Upper lobe of right lung (tissue), 1 donor: ENCODE measurements at places on chromosomes 12 and 14.

DNA sequence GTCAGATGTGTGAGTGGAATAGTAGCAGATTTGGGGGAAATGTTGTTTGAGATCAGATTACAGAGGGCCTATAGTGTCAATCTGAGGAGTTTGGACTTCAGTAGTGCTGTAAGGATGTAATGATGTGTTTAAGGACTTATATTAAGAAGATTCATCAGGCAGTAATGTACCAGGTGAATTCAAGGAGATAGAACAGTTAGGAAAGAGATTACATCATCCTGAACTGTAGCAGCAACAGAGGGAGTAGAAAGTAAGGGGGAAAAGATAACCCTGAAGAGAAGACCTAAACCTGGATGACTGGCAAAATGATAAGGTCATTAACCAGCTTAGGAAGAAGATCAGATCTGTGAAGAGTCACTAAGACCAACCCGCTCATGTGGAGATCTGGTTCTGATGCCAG lies 349.4 kb downstream of the PDZRN4 start:
- DNase-seq: no peak
- no peaks in the 10 kb centered on the region for H3K27me3 ChIP-seq
- no peak overlapping the region for H3K4me3 ChIP-seq

DNA sequence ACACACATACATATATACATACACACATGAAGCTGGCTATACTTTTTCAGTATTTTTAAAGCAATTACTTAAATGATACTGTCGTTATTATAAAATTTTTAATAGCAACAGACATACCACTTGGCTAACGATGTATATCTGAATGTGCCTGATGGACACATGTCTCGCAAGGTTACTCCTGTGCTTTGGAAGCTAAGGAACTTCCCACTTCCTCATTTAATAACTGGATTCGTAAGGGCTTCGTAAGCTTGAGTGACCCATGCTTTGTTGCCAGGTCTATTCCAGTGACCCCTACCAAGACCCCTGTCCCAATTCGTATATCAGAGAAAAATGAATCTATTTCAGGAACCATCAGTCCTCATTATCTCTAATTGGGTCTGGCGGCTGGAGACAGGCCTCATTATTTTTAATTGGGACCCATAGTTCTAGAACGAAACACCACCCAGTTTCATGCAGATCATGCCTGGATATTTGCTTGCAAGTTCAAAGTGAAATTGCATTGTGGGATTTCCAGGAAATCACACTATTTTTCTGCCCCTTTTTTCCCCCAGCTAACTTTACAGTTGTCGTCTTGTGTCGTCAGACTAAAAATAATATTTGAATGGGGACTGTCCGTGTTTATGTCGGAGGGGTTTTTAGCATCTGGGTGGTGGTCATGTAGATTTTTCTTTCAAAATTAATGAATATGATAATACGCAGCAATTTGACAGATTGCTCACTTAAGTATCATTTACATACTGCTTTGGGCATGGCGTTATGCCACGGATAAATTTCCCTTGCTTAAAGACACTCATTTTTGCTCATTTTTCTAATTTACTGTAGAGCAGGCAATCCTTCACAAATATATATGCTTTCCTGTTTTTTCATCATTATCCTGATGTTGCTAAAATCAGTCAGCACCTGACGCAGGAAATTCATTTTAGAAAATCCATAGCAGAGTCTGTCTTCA lies 17.1 kb upstream of the MYO1H start:
- H3K36me3 ChIP-seq: no peaks in the 10 kb centered on the region
- no peak overlapping the region for H3K4me3 ChIP-seq
- H3K27ac ChIP-seq: no peak overlapping the region
- no peaks in the 10 kb centered on the region for H3K4me1 ChIP-seq

DNA sequence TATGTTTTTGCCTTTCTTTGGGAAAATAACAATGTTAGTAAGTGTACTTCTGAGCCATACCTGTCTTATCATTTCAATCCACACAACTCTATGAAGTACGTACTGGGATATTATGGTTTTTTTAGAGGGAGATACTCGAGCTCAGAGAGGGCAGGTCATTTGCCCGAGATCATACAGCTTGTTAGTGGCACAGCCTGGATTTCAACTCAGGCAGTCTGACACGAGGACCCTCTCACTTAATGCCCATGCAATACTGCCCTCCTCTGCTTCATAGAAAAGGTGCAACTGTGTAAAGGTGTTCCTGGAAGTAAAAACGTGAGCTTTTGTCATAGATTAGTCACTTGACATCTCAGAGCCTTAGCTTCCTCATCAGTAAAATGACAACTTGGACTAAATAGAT lies 128.0 kb downstream of the NDUFA12 start:
- DNase-seq: no peak
- H3K27me3 ChIP-seq: peaks cover 22% of the 10 kb centered on the region
- H3K4me1 ChIP-seq: peaks cover 7% of the 10 kb centered on the region
- H3K27ac ChIP-seq: no peak overlapping the region

GRCh38 chr14:21109377-21110138 lies 8.7 kb downstream of the TMEM253 start:
- no peak overlapping the region for H3K27ac ChIP-seq
- DNase-seq: no peak
- H3K36me3 ChIP-seq: no peaks in the 10 kb centered on the region
- peaks cover 27% of the 10 kb centered on the region for H3K4me1 ChIP-seq

GRCh38 chr12:48349471-48349870 lies 1.2 kb downstream of the ZNF641 start:
- H3K4me3 ChIP-seq: peak overlapping the region; percentile 83
- H3K36me3 ChIP-seq: peaks cover 35% of the 10 kb centered on the region
- H3K27ac ChIP-seq: peak overlapping the region; percentile 93
- peaks cover 14% of the 10 kb centered on the region for H3K4me1 ChIP-seq
- DNase-seq: no peak
